ENCODE measurements at places on chromosomes 4 and X. TPM values are rescaled to one million over a fixed set of nuclear protein-coding genes. Genes with fewer than 3 reads are reported as not detected.

Gene IL9R
- polyA plus RNA-seq = not detected

Gene PGK1
- polyA plus RNA-seq = 128 TPM

Gene MAGEA6
- polyA plus RNA-seq = not detected

Gene BEND2
- not detected for polyA plus RNA-seq

Gene C4orf36
- polyA plus RNA-seq = not detected

Gene NR3C2
- polyA plus RNA-seq = 2.3 TPM

Gene FAM184B
- 0.08 TPM for polyA plus RNA-seq

Data from stomach (tissue), 19 donors.